Stimulated activated effector memory CD8-positive, alpha-beta T cell treated with anti-CD3 and anti-CD28 coated beads, Interleukin-12 subunit alpha, Interleukin-12 subunit beta, amount 100 ng/mL, for 72 hours (primary cell): ENCODE measurements at places on chromosomes 5 and 9.

- DNase-seq = no peak
Measured at GRCh38 chr5:136015966-136016650, 12.7 kb upstream of the TGFBI start.

DNA sequence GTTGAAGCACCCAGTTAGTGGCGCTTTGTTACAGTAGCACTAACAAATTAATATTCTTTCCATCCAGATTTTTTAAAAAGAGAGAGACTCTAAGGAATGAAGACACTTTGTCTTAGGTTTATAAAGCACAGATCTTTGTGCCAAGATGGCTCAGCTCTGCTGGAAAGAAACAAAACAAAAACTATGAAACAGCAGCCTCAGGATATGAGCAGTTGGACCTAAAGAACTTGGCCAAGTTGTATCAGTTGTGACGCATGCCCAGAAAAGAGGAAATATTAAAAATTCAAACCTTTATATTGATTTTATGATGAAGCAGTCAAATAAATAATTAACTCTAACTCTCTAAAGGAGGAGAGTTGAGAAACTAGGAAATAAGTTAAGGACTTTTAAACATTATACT is 427.2 kb downstream of the SPOCK1 start:
- DNase-seq = no peak

GRCh38 chr5:116076496-116076895 is 8.3 kb upstream of the COMMD10 start:
- DNase-seq = no peak

GRCh38 chr9:128006332-128006996 is 25.7 kb upstream of the EEIG1 start:
- DNase-seq = no peak

DNA sequence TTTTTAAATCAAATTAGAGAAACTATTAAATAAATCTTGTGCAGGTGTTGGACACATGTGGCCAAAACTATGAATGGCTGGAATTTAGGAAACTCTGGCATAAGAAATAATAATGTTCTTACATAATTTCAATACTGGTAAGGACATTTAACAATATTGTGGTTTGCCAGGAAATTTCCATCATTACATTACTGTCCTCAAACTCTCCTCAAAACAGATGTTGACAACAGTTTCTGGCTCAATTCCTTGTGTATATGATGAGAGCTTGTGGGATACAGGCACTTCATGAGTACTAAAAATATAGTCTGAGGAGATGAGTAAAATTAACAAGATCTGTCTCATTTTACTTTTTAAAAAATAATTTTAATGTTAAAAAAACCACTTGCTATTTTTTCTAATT is 27.9 kb downstream of the MCTP1 start:
- DNase-seq = no peak

DNA sequence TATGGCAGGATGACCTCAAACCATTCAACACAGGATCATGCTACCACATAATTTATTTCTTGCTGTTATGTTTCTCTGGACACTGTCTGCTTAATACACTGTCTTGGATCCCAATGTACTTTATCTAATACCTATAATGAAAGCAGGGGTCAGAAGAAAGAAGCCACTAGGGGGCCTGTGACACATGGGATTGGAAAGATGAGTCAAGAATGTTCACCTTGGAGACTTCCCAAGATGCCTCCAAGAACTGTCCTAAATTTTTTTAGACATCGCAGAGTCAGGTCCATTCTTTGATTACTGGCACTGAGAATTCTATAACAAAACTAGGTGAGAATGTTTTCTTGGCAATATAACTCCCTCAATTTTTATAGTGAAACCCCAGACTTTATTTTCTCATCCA is 305.8 kb upstream of the SMARCA2 start:
- DNase-seq = no peak

DNA sequence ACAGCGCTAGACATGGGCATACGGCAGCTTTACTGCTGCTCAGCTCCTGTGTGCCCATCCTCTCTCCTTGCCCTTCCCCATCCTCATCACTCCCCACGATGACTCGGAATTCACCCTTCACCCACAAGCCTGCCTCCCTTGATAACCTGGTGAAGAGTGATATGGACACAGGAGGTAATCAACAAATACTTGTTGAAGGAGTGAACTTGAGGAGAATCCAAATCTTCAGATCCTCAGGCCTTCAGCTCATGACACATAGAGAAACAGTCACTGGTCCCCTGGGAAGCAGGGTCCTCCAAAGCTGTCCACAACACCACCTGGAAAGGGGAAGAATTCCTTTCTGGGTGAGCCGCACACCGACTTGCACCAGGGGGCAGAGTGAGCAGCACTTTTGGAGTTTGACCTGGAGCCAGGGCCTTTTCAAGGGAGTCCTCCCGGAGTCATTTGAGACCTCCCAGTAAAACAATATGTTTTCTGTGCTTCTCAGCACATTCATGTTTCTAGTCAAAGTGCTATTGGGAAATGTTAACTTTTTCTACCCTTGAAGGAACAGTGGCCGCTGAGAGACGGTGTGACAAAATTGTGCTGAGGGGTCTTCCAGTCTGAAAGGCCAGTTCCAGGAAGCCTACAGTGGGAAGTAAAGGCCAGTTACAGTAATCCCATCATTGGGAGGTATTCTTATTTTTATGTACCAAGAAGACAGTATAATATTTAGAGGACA is 332.3 kb downstream of the CWC27 start:
- DNase-seq = no peak

DNA sequence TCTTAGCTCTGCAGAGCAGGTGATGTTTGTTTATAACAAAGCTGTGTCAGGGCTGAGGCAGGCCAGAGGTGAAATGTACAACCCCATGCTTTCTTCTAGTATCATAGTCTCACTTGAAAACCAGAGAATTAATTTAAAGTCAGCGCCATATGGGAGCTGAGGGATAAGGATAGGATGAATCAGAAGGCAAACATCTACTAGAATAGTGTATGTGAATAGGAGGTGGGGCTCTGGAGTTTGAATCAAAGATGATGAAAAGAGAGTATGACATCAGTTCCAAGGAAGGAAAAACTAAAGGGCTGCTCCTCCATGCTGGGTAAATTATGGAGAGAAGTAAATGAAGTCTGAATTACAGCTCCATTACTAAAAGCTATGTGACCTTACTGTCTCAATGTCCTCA is 441.5 kb downstream of the RASEF start:
- no peak for DNase-seq

DNA sequence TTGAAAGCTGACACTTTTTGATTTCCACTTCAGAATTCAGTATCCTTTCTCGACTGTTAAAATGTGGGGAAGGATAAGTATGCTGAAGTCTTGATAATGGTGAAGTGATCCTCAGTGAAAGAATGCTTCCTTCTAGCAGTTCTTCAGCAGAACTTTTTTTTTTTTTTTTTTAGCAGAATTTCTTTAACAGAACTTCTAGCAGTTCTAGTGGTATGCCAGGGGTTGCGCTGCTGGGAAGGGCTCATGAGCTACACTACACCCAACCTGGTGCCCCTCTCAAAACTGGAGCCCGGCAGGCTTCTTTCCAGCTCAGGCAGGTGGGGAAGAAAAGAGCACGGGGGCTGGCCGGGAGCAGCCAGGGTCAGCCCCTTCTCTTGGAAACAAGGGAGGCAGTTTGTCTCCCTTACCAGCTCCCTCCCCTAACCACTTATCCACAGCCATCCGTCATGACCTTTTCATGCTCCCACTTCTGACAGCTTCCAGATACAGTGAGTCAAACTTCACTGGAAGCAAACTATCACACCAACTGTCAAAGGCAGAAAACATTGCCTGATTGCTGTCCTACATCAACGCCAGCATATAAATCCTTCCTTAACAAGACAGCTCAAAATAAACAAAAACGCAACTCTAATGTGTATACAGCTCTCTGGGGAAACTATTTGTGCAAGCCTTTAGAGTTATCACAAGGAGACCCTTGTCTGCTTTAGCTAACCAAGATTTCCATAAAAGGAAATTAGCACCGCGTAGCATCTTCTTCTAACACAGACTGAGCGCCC is 211.5 kb downstream of the GAPVD1 start:
- no peak for DNase-seq
